Stimulated activated CD4-positive, alpha-beta T cell treated with anti-CD3 and anti-CD28 coated beads, Interleukin-1b, Interleukin-23, amount 100 ng/mL, for 24 hours (primary cell): ENCODE measurements at places on chromosomes 11 and 22.

DNA sequence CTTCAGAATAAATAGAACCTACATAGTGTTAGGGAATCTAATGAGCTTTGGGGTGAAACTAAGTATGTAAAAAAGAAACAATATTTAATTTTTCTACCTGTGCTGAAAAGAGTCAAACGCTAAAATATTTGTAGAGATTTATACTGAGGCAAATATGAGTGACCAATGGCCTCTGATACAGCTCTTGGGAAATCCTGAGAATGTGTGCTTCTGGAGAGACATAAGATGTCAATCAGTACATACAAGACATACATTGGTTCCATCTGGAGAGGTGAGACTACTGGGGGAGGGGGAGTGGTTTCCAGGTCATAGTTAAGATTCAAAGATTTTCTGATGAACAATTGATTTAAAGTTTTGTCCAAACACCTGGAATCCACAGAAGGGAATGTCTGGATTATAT lies 970 bp downstream of the ASRGL1 start:
- no peak for DNase-seq

DNA sequence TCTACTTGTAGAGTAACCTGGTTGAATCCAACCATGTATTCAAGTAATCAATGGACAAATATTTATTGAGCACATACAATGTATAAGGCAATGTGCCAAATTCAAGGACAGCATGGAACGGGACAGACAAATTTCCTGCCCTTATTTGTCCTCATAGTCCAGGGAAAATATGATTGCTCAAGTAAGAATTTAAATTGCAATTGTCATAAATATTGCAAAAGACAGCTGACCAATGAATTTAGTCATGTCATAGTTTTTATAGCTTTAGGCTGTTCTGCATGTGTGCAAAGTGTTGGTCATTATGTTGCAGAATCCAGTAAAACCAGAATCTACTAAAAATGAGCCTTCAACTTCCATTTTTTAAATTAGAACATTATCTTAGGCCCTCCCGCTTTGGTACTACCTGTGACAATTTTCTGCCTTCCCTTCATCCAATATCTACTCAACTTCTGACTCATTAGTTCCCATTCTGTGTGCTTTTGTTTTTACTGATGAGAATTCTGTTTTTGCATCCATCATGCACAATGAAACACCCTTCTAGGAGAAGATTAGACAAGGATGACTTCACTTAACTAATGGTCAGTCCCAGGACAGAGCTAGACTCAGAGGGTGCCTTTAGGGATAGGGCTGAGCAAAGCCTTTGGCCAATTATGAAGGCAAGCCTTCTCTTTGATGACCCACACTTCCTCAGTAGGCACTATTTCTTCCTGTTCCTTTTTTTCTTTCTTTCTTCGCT lies 45.8 kb upstream of the FIBIN start:
- DNase-seq, result no peak

DNA sequence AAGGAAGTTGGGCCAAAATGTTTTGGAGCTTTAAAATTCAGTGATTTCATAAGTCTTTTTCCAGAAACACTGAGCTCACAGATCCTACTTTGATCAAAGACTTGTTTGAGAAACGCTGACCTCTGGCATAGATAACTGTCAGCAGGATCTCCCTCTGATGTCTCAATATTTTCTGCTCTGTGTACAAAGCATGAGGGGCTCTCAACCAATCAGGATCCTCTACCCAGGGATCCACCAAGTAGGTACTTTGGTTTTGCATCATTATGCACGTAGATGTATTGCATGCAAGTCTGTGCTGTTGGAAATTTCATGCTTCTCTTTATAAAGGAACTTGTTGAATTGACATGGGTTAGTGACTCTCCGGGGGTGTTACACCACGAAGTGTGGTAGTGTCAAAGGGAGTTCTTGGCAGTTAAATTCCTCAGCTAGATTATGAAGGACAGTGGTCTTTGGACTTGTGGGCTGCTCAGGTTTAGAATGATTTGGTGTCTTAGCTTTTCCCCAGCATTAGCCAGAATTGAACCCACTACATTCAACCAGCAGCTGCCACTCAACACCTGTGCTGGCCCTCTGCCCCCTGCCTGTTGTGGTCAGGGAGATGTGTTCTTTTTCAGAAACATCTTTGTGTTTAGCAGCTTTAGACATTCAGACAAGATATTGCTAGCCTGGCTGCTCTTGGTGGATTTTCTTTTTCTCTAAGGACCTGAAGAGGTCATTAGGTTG lies 1.7 kb upstream of the DIXDC1 start:
- no peak for DNase-seq

- no peak for DNase-seq
These were observed 16.2 kb downstream of the GRAMD4 start for GRCh38 chr22:46636221-46637002.

- DNase-seq, result no peak
These were observed 4.6 kb downstream of the SLN start for GRCh38 chr11:107707215-107707671.

GRCh38 chr11:73493956-73494598 lies 103.8 kb downstream of the FAM168A start:
- no peak for DNase-seq

DNA sequence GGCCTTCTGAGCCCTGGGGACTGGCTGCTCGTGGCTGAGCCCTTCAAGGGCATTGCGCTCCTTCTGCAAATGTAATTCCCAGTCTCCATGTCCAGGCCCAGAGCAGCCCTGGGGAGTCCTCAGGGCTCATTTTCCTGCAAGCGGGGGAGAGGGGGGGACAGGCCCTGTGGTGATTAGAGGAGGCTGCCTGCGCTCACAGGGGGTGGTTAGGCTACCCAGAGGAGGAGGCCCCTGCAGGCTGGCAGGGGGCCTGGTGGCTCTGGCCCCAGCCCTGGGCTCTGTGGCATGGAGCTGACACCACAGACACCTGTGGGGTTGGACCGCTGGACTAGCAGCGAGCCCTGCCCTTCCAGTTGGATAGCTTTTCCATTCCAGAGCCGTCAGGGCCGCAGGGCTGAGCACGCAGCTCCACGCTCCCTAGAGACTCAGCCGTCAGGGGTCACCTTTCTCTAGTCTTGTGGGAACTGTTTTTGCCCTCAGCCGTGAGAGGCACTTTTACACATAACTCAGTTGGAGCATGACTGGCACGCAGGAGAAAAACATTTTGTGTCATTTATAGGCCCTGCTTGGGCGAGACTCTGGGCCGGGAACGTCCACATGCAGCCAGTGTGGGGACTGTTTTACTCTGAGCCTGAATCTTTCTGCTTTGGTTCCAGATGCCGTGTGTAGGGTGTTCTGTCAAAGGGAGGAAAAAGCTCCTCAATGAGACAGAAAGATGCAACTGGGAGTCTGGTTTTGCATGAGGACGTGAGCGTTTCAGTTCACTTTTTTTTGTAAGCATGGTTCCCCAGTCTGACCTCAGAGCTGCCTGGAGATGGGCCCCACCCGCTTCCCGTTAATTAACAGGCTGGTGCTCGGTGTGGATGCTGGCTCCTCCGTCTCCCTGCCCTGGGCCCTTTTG lies 58.1 kb downstream of the LRP5 start:
- DNase-seq, result no peak

DNA sequence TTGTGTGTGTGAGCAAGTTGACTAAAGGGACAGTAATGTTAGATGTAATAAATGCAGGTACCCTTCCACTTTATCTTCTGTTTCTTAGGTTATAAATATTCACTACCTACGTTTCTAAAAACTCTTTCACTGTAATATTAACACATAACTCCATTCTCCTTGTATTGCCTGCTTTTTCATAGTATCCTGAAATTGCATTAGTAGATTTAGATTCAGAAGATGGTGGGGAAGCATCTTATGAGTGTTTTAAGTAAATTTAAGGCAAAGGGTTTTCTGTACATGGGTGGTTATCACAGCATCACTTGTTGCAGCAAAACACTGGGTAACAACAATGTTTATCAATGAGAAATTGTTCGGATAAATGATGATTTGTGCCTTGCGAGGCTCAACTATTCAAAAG lies 115.2 kb upstream of the VPREB1 start:
- DNase-seq, result no peak

- DNase-seq, result no peak
These were observed 161.0 kb upstream of the SORL1-AS1 start for GRCh38 chr11:121613724-121614123.

DNA sequence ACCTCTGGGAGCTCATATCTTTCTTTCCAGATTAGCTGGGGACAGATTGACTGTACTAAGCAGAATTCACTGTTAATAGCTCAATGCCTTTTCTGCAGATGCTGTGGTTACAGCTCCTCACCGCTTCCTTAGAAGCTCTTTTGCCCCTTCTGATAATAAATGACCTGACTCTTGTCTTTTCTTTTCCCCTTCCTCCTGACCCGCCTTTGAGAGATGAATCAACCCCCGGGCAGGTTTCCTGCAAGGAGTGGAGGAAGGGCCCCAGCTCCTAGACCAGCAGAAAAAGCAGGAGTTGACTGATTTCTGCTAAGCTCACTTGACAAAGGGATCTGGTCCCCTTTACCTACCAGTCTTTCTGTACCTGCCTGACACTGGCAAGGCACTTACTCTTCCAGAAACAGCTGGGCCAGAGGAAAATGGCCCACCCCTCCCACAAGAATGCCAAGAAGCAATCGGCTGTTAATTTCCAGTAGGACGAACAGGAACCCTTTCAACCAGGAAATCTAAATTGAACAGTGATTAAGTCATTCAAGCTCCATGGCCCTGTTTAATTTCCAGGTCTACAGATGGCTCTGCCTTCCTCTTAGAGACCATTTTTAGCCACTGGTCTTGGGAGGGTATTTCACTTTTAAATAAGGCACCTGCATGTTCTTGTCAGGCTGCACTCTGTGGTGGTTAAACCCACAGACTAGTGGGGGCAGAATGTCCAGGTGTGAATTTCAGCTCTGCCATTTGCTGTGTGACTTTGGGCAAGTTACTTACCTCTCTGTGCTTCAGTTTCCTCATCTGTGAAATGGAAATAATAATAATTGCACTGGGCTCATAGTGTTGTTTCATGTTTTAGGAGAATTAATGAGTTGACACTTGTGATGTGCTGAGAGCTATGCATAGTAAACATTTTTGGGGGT lies 67.5 kb downstream of the PRR5L start:
- DNase-seq, result no peak

GRCh38 chr22:23695571-23696325 lies 4.9 kb downstream of the RGL4 start:
- DNase-seq, result no peak
